ENCODE measurements at places on chromosomes 16 and 17. TPM values are rescaled to one million over a fixed set of nuclear protein-coding genes. Genes with fewer than 3 reads are reported as not detected.

Gene MEFV
- total RNA-seq = 1.9 TPM

GRCh38 chr17:33373273-33373672, 80.2 kb upstream of the ASIC2 start:
- DNase-seq = no peak

DNA sequence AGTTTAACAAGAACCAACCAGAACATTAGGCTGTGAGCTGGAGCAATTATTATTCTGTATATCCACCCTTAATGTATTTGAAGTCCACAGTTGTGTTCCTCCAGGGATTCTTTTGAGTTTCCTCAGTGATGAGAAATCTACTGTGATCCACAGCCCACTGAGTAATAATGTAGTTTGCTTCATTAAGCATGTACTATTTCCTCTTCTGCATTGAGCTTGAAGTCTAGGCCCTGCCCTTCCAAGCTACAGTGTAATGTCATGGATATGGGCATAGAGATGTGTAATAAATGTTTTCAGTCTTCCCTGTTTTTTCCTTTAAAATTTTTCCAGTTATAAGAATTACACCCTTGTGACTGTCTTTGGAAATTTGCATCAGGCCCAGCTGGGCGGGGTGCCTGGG, 36.4 kb upstream of the SLC12A3 start:
- no peak for DNase-seq

- peak; percentile 21 for DNase-seq
Measured at GRCh38 chr17:17749025-17749772, 67.9 kb downstream of the RAI1 start.

Gene TMEM219
- 103 TPM for total RNA-seq

Gene TMEM238L
- total RNA-seq = 22.3 TPM

Gene TM4SF5
- total RNA-seq = not detected

GRCh38 chr16:4316864-4317531, 1.1 kb downstream of the GLIS2 start:
- DNase-seq = no peak

GRCh38 chr16:88912556-88912955, 46.1 kb upstream of the PABPN1L start:
- no peak for DNase-seq

Gene ZNF469
- total RNA-seq = 0.18 TPM

- no peak for DNase-seq
Measured at GRCh38 chr17:72021417-72022041, 99.3 kb upstream of the SOX9 start.

DNA sequence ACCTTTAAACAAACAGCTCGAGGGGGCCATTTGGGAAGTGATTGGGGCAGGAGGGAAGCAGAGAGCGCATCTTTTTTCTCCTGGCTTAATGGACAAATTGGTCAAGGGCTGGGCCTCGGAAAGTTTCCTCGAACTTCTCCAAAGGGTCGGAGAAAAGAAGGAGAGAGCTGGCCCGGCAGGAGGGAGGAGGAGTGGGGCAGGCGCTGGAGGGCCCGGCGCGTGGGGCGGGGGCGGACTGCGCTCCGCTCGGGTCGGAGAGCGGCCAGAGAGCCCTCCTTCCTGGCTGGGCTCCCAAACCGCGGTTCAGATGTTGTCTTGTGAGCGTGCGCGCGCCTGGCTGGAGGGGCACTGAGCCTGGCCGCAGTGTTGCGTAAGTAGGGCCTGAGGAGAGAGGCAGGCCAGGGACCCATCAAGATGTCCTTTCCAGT, 1.2 kb downstream of the MMP2 start:
- peak; percentile 82 for DNase-seq

DNA sequence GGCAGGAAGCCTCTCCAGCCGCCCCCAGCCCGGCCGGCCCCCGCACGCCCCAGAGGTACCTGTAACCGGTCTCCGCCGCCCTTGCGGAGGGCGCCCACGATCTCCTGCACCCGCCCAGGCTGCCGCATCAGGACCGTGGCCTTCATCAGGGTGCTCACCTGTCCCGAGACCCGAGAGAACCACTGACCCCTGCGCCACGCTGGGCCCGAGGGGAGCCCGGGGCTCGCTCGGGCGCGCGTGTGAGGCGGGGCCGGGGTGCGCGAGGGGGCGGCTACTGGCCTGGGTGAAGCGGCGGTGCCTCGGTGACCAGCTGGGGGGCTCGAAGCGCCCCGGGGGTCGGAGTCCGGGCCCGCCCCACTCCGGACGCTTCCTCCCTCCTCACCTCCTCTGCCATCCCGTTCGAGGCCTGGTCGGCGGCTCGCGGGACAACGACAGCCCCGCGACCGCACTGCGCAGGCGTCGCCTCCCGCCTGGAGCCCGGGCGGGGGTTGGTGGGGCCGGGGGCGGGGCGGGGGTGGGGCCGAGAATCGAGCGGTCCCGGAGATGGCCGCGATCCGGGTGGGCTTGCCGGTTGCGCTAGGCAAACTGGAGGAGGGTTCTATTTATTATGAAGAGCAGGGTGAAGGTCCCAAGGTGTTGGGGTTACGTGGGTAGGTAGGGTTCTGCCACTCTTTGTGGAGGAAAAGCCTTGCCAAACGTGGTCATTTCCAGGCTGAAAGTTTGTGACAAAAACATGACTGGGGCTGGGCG, at the start of gene NT5C3B:
NT5C3B (minus strand) TSS at position 433 of the 750 bp plus-strand sequence; CDS start at position 394, 39 bp downstream.
- peak; percentile 62 for DNase-seq

DNA sequence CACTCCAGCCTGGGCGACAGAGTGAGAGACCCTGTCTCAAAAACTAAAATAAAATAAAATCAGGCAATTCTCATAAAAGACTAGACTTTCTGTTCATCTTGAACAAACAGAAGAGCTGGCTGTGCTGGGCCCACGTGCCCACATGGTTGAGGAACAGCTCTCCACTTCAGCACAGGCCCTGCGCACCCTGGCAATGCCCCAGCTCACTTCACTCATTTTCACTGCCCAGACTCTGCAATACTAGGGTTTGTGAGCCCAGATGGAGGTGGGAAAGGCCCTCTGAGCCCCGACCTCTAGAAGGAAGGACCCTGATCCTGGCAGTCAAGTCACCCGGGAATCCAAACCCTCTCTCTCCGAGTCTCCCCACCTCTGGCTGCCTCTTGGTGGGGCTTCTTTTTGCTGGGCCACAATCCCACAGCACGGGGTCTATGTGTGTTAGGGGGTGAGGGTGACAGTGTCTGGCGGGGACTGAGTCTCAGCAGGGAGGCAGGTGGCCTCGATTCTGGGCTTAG, 14.8 kb downstream of the MYLK3 start:
- no peak for DNase-seq

GRCh38 chr17:72588961-72589360, 468.1 kb downstream of the SOX9 start:
- peak; percentile 88 for DNase-seq

DNA sequence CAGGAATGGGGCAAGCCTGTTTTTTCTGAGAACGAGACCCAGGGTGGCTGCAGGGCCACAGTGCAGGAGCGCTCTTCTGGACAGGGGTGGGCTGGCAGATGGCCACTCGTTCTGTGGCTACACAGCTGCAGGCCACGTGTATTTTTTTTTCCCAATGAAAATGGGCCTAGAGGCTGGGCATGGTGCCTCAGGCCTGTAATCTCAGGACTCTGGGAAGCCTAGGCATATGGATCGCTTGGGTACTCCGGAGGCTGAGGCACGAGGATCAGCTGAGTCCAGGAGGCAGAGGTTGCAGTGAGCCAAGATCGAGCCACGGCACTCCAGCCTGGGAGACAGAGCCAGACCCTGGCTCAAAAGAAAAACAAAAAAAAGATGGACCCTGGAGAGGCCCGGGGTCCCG, 6.8 kb downstream of the UNKL start:
- no peak for DNase-seq

Gene USH1G
- total RNA-seq = 2.3 TPM

DNA sequence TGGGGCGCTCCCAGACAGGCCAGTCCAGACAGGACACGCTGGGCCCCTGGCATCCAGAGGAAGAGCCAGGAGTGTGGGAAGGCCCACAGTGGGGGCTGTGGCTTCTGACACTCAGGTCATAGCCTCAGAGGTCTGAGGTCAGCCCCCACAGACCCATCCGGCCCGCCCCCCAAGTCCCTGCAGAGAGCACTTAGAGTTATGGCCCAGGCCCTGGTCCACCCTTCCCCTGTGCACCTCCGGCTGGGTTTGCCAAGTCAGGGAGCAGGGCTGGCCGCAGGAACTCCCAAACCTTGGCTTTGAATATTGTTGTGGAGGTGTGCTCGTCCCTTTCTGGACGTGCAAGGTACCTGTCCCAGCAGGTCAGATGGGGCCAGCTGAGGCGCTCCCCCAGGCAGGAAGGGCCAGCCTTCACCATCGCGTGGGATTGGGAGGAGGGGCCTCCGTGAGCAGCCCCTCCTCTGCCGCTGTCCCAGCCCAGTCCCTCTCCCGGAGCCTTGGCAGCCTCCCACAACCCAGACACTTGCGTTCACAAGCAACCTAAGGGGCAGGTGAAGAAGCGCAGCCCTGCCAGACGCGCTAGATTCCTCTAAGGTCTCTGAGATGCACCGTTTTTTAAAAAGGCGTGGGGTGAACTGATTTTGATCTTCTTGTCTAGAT, 74.6 kb downstream of the SOCS1 start:
- no peak for DNase-seq

DNA sequence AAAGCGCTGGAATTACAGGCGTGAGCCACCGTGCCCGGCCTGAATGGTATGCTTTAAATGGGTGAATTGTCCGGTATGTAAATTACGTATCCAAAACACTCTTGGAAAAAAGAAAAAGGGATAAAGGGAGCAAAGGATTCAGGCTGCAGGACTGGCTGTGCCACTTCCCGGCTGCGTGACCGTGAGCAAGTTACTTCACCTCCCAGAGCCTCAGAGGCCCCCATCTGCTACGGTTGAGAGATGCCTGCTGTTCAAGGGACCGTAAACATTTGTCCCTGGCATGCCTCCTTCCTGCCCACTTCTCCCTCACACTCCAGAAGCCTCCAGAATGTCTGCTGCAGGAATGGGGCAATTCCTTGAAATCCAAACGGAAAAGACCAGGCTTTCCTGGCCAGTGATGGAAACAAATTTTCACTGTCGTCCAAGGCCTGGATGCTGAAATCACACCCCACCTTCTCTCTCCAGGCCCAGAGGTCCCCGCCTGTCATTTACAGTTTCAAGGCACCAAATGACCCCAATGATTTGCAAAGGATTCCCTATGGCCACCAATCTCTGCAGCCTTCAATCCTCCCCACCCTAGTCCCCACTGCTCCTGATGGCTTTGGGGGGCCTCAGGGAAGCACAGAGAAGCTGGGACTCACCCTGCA, 22.9 kb upstream of the LITAF start:
- DNase-seq = no peak

Gene LDHD
- 37.0 TPM for total RNA-seq

DNA sequence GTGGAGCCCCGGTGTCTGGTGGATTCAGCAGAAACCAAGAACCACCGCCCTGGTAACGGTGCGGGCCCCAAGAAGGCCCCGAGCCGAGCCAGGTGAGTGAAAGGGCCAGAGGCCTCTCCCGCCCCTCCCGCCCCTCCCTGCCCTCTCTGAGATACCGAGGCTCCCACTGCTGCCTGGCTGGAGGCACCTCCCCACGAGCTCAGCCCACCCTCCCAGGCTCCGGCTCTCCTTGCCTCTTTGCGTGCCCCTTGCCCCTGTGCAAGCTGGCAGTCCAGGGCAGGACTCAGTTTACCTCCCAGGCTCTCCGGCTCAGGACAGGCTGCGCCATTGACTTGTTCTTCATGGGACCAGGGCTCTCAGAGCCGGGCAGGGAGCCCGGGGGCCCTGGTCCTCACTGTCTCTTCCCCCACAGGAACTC, 14.1 kb upstream of the MYO15B start:
- no peak for DNase-seq

- no peak for DNase-seq
Measured at GRCh38 chr16:49441366-49441780, 67.8 kb downstream of the C16orf78 start.

Gene AOC2
- total RNA-seq = not detected

Gene TPPP3
- 26.4 TPM for total RNA-seq

DNA sequence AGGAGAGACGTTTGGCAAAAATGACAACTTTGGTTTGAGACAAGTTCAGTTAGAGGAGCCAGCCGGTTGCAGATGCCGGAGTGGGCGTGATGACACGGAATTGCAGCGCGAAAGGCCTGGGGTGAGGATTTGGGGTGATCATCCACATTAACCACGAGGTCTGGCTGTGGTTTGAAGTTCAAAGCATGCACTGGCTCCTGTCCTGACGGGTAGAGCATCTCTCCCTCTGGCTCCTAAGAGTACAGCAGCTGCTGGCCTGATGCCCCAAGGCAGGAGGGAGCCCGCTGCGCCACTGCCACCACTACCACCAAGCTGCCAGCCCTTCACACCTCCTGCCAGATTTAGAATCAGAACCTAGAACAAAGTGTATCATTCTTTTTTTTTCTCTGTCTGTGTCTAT, 3.7 kb downstream of the RHBDL3 start:
- no peak for DNase-seq

GRCh38 chr16:31192856-31193642, 9.5 kb downstream of the PYCARD start:
- DNase-seq = no peak

Gene KRT31
- not detected for total RNA-seq

Gene KRTAP4-4
- total RNA-seq = not detected

- DNase-seq = no peak
Measured at GRCh38 chr16:55012362-55012761, 81.7 kb downstream of the IRX5 start.

GRCh38 chr16:28164140-28164539, 47.6 kb downstream of the XPO6 start:
- no peak for DNase-seq

- no peak for DNase-seq
Measured at GRCh38 chr17:37062021-37062420, 113.3 kb downstream of the AATF start.

DNA sequence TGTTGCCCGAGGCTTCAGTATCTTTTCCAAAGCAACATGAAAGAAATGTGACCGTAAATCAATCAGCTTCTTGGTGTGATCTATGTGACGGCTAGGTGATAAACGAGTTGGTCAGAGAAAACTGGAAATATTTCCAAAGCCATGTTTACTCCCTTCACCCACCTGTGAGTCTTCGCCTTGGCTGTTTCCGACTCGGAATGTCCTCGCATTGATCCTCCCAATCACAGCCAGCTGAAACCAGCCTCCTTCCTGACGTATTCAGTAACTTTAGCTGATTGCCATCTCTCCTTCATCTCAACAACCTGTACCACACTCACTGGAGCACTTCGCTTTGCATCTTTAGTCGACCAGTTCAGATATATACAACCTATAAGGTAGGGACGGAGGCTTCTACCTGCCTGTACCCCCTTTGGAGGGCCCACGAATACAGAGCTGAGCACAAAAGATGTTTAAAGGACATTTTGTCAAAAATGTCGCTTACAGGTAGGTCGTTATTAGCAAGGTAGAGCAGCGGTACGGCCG, 705 bp downstream of the KRABD2 start:
- no peak for DNase-seq

DNA sequence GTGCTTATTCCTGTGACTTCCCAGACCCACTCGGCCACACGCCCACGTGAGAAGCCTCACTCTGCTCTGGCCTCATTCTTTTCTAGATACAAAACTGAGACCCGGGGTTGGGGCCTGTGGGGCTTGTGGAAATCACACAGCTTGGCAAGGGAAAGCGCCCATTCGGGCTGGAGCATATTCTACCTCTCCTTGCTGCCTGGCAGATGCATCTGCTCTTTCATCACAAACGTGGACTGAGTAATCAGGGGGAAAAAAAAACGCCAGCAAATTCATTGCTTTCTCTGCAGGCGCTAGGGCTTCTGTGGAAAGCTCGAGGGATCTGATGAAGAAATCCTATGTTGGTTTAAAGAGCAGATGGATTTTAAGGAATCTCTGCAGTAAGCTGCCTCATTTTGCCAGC, 44.4 kb downstream of the DNAH9 start:
- DNase-seq = no peak

GRCh38 chr17:32519228-32520103, 32.7 kb downstream of the CDK5R1 start:
- peak; percentile 43 for DNase-seq

GRCh38 chr17:66043419-66043818, 148.5 kb downstream of the CEP112 start:
- DNase-seq = no peak

Gene RGS11
- total RNA-seq = 10.9 TPM

All from Peyer's patch (tissue), 4 donors.